ENCODE measurements at places on chromosomes 12 and 14.

DNA sequence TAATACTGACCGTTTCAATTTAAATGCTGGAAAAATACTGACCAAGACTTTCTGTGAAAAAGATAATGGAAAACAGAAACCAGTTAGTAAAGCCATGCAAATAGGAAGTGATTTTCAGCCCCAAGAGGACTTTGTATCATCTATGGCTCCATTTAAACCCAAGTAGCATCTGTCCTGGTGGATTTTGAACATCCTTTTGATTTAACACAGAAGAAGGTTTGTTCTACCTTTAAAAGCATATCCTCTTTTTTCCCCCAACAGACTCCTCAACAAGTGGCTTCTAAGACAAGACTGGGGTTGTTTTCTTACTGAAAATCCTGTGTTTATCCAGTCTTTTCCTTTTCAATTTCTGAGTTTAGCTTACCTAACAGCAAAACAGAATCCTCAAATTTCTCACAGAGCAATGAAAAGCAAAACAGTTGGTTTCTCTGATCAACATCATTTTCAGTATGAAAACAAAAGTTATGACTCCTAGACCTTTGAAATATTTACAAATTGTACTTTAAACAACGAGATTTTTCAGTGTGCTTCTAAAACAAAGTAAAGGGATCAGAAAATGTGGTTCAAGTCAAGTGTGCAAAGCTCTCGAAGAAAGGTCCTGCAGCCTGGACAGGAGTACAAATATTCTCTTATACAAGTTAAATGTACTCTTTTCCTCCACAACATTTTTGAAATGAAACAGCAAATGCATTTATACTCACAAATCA is 2.9 kb downstream of the PHLDA1 start:
- peak overlapping the region; percentile 90 for H3K27ac ChIP-seq
- DNase-seq, result no peak
- H3K4me1 ChIP-seq, result peaks cover 55% of the 10 kb centered on the region

GRCh38 chr12:40104461-40105264 is 1.2 kb downstream of the SLC2A13 start:
- DNase-seq, result no peak
- H3K4me1 ChIP-seq, result peaks cover 24% of the 10 kb centered on the region
- peaks cover 12% of the 10 kb centered on the region for H3K27me3 ChIP-seq
- H3K27ac ChIP-seq, result no peak overlapping the region
- peak overlapping the region; percentile 67 for H3K4me3 ChIP-seq

DNA sequence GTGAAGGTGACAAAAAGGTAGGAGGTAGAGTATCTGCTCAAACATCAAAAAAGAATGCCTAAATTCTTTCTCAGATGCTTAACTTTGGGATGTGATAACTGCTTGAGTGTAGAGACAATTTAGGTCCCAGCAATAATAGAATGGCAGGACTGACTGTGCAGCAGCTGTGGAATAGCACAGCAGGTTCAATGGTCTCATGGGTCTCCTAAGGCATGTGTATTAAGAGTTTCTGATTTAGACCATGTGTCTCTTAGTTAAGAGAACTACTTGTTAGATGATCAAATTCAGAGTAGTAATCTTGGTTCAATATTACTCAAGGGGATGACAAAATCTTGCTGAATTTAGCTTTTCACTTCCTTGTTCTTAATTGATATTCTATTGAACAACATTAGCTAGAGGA is 72.0 kb downstream of the ALX1 start:
- H3K27ac ChIP-seq, result no peak overlapping the region
- peaks cover 2% of the 10 kb centered on the region for H3K36me3 ChIP-seq
- H3K27me3 ChIP-seq, result peaks cover 13% of the 10 kb centered on the region
- peaks cover 2% of the 10 kb centered on the region for H3K4me1 ChIP-seq
- no peak for DNase-seq
- no peak overlapping the region for H3K4me3 ChIP-seq

- no peaks in the 10 kb centered on the region for H3K27me3 ChIP-seq
- no peak overlapping the region for H3K27ac ChIP-seq
- peaks cover 48% of the 10 kb centered on the region for H3K36me3 ChIP-seq
- no peak for DNase-seq
- no peaks in the 10 kb centered on the region for H3K4me1 ChIP-seq
Observed at GRCh38 chr12:132776816-132777568, 15.4 kb upstream of the ANKLE2 start.

GRCh38 chr12:106135781-106136180 is 3.0 kb downstream of the NUAK1 start:
- peak overlapping the region; percentile 92 for H3K4me3 ChIP-seq
- H3K27ac ChIP-seq, result peak overlapping the region; percentile 82
- H3K4me1 ChIP-seq, result peaks cover 81% of the 10 kb centered on the region
- no peak for DNase-seq

- no peaks in the 10 kb centered on the region for H3K36me3 ChIP-seq
- H3K4me3 ChIP-seq, result no peak overlapping the region
- no peak overlapping the region for H3K27ac ChIP-seq
- peaks cover 2% of the 10 kb centered on the region for H3K27me3 ChIP-seq
- DNase-seq, result no peak
Observed at GRCh38 chr12:23028158-23028802, 403.3 kb downstream of the ETNK1 start.

DNA sequence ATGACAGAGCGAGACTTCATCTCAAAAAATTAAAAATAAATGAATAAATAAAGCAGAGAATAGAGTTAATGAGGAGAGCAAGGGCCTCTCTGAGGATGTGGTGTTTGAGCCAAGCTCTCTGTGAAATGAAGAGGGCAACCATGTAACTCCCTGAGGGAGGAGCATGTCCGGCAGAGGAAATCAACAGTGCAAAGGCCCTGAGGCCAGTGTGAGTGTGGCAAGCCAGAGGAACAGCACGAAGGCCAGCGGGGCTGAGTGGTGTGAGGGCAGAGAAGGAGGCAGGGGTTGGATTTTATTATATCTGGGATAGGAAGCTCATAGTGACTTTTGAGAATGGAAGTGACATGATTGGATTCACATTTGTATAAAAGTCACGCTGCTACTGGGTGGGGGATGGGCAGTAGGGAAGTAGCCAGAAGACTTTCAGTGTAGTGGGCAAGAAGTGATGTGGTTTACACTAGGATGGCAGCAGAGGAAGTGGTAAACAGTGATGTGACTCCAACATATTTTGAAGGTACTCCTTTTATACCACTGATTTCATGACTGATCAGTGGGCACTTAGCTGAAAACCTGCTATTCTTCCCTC is 10.3 kb upstream of the LRP1-AS start:
- H3K36me3 ChIP-seq, result peaks cover 81% of the 10 kb centered on the region
- DNase-seq, result no peak
- H3K4me1 ChIP-seq, result peaks cover 43% of the 10 kb centered on the region

- DNase-seq, result no peak
- no peaks in the 10 kb centered on the region for H3K27me3 ChIP-seq
- H3K4me3 ChIP-seq, result no peak overlapping the region
- peaks cover 1% of the 10 kb centered on the region for H3K4me1 ChIP-seq
Observed at GRCh38 chr12:22738945-22739344, 114.0 kb downstream of the ETNK1 start.

- H3K4me3 ChIP-seq, result no peak overlapping the region
- DNase-seq, result no peak
- H3K36me3 ChIP-seq, result no peaks in the 10 kb centered on the region
Observed at GRCh38 chr12:86496595-86496994, 240.4 kb upstream of the MGAT4C start.

GRCh38 chr12:12715459-12716150 is 1.6 kb upstream of the CDKN1B start:
- no peak for DNase-seq
- peaks cover 45% of the 10 kb centered on the region for H3K4me1 ChIP-seq
- H3K4me3 ChIP-seq, result peak overlapping the region; percentile 97
- peaks cover 31% of the 10 kb centered on the region for H3K36me3 ChIP-seq
- peak overlapping the region; percentile 96 for H3K27ac ChIP-seq

- H3K27ac ChIP-seq, result no peak overlapping the region
- H3K4me3 ChIP-seq, result no peak overlapping the region
- no peaks in the 10 kb centered on the region for H3K36me3 ChIP-seq
- H3K4me1 ChIP-seq, result no peaks in the 10 kb centered on the region
- H3K27me3 ChIP-seq, result peaks cover 18% of the 10 kb centered on the region
Observed at GRCh38 chr12:9843407-9843806, 16.1 kb downstream of the KLRF1 start.

DNA sequence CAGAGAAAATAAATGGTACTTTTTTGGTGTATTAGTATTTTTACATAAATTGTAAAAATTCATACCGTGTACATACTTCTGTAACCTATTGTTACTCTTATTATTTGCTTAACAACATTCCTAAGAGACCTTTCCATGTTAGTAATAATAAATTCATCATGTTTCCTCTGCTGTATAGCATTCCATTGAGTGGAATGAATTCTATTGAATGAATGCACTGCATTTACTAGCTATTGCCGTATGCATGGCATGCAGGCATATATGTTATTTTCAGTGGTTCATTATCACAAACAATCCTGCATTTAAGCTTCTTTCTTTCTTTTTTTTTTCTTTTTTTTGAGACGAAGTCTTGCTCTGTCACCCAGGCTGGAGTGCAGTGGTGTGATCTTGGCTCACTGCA is 137.6 kb upstream of the TBX3 start:
- DNase-seq, result no peak
- H3K36me3 ChIP-seq, result no peaks in the 10 kb centered on the region
- no peak overlapping the region for H3K27ac ChIP-seq
- H3K27me3 ChIP-seq, result no peaks in the 10 kb centered on the region

- peaks cover 4% of the 10 kb centered on the region for H3K4me1 ChIP-seq
- no peak overlapping the region for H3K27ac ChIP-seq
- H3K4me3 ChIP-seq, result no peak overlapping the region
- no peaks in the 10 kb centered on the region for H3K36me3 ChIP-seq
- no peaks in the 10 kb centered on the region for H3K27me3 ChIP-seq
Observed at GRCh38 chr14:51828017-51828797, 32.2 kb upstream of the GNG2 start.

- H3K27me3 ChIP-seq, result peaks cover 12% of the 10 kb centered on the region
- peaks cover 3% of the 10 kb centered on the region for H3K4me1 ChIP-seq
Observed at GRCh38 chr14:100714258-100714892, 12.3 kb upstream of the DLK1 start.

GRCh38 chr12:94041850-94042249 is 106.5 kb upstream of the PLXNC1 start:
- H3K4me3 ChIP-seq, result no peak overlapping the region
- no peaks in the 10 kb centered on the region for H3K27me3 ChIP-seq
- H3K27ac ChIP-seq, result no peak overlapping the region
- peaks cover 4% of the 10 kb centered on the region for H3K4me1 ChIP-seq
- no peak for DNase-seq

- no peaks in the 10 kb centered on the region for H3K27me3 ChIP-seq
- peaks cover 5% of the 10 kb centered on the region for H3K36me3 ChIP-seq
- H3K4me3 ChIP-seq, result no peak overlapping the region
- H3K4me1 ChIP-seq, result peaks cover 3% of the 10 kb centered on the region
Observed at GRCh38 chr12:101719566-101719965, 19.7 kb downstream of the SYCP3 start.

DNA sequence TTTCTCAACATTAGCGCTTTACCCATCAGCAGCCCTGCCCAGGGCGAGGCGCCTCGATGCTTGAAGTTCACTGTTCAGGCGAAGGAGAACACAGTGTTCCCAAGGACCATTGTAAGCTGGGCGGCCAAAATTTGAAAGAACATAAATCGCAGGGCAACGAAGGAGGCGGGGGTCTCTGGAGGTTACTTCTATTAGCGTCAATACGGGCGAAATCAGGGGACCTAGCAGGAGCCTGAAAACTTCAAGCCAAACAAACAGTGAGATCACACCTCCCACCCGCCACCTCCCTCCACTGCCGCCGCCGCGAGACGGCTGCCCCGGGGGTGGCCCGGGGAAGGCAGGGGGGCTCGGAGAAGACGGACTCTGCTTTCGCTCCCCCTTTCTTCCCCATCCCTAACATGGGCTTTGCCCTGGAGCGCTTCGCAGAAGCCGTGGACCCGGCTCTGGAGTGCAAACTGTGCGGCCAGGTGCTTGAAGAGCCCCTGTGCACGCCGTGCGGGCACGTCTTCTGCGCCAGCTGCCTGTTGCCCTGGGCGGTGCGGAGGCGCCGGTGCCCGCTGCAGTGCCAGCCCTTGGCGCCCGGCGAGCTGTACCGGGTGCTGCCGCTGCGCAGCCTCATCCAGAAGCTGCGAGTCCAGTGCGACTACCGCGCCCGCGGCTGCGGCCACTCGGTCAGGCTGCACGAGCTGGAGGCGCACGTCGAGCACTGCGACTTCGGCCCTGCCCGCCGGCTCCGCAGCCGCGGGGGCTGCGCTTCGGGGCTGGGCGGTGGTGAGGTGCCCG is at the start of gene PDZRN4:
Gene PDZRN4 (plus strand): TSS at position 263 of the 783 bp plus-strand sequence.
- no peaks in the 10 kb centered on the region for H3K36me3 ChIP-seq
- H3K4me1 ChIP-seq, result peaks cover 15% of the 10 kb centered on the region
- peaks cover 60% of the 10 kb centered on the region for H3K27me3 ChIP-seq
- H3K4me3 ChIP-seq, result peak within 1 kb of the TSS; percentile 46
- no peak within 1 kb of the TSS for H3K27ac ChIP-seq

DNA sequence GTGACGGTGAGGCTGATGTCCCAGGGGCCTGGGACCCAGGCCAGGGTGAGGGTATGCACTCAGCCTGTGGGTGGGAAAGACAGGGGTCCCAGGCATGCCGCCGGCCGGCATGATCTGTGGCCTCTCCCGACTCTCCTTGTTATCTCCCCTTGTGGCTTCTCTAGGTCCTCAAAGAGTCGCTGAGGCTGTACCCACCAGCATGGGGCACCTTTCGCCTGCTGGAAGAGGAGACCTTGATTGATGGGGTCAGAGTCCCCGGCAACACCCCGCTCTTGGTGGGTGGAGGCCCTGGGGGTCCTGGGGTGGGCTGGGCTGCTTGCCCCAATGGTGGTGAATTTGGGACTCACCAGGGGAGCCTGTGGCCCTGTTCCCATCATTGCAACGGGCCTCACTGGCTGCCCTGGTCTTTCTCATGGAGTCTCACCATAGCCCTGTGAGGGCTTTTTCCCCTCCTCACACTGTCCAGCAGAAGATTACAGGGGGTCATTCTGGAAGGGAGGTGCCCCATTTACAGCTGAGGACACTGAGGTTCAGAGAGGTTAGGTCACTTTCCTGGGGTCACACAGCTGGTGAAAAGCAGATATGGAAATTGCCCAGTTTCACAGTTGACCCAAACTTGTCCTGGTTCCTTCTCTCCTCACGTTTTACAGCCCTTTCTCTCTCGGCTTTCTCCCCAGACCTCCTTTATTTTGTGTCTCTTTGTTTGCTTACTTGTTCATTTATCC is 37.9 kb downstream of the CYP46A1 start:
- no peak overlapping the region for H3K4me3 ChIP-seq
- H3K27ac ChIP-seq, result no peak overlapping the region
- no peaks in the 10 kb centered on the region for H3K36me3 ChIP-seq
- peaks cover 10% of the 10 kb centered on the region for H3K27me3 ChIP-seq
- DNase-seq, result peak; percentile 69

- no peak overlapping the region for H3K4me3 ChIP-seq
- H3K27me3 ChIP-seq, result no peaks in the 10 kb centered on the region
- no peaks in the 10 kb centered on the region for H3K4me1 ChIP-seq
Observed at GRCh38 chr12:92272061-92272964, 126.7 kb upstream of the BTG1 start.

Measured in osteocyte (in vitro differentiated cells).